NCI-H1694 treated with DMSO at 0.1 percent for 48 hours (cell line): ENCODE measurements at places on chromosomes 2 and 18.

- no peak for DNase-seq
Measured at GRCh38 chr2:36468463-36469105, 113.0 kb downstream of the CRIM1 start.

DNA sequence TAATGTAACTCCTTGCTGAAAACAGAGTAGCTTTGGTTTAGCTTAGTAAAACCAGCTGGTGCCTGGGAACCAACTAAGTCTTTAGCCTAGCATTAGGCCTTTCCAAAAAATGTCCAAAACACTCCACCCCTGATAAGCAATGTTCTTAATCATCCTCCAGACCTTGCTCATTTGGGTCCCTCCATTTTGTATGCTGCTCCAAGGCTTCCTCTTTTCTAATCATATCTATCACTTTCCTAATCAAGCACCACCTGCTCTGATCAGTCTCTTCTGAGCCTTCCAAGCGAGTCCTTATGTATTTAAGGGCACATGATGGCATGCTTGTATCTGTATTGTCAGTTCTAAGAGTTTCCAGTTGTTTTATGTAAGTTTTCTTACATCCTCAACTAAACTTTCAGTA is 23.6 kb downstream of the THADA start:
- DNase-seq = no peak

DNA sequence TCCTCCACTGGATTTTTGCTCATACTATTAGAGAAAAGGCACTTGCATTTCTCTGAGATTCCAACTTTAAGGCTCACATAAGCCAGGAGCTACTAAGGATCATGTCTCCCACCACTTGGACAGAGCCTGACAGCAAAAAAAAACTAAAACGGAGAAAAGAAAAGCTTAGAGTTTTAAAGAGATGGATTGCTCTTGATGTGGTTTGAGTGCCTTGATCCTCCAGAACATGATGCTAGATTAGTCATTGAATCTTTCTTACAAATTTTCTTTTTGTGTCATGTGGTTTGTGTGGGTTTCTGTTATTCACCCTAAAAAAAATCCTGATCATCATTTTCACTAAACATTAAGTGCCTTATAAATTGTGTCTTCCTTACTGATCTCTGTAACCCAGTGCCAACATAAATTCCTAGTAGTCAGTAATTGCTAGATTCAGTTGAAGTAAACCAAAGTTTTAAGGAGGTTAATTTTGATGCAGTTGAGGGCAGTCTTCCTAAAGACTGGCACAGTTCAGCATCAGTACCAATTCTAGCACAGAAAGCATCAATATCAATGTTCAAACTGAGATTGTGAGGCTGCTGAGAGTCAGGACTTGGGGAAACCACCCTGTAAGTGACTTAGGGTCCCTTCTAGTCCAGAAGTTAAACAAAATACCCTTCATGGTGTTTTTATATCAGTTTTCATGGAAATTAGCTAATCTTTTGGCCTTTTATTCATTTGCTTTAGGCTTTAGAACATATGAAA is 206.3 kb downstream of the RAD51AP2 start:
- DNase-seq = no peak

DNA sequence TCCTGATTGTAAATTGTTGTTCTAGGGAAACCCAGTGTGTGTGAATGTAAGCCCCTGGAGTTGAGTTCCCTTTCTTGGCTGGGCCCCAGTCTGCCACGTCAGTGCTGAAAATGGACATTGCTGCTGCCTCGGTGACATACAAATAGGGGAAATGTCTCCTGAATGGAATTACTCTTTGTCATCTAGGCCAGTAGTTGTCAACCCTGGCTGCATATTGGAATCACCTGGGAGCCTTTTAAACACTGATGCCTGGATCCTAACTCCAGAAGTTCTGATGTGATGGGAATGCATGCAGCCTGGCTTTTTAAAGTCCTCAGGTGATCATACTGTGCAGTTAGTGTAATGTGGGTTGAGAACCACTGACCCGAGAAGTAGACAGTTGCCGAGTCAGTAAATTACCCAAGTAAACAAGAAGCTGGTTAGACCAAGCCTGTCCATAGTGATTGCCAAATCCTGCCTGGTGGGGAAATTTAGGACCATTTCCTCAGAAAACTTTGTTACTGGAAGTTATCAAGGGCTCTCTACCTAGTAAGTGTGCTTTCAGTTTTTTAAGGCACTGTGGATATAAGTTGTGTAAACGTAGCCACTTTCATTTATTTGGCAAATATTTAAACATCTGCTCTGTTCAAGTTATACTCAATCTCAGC is 27.6 kb upstream of the IL1R1 start:
- no peak for DNase-seq

DNA sequence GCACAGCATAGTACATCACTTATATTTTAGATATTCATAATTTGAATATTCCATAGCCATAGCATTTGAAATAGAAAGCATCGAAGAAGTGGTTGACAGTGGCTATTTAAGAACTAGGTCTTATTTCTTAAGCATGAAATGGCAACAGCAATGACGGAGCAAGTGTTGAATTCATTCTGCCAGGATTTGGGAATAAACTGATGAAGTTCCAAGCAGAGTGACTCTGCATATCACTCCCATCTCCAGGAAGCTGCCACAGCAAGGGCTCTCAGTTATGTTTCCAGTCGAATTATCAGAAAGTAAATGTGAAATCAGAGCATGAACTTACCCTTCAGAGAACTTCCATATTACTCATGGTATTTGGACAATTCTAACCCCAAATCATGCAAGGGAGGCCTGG is 208.1 kb downstream of the IKZF2 start:
- no peak for DNase-seq

GRCh38 chr2:235897992-235898391 is 270.2 kb downstream of the GBX2 start:
- DNase-seq = no peak

DNA sequence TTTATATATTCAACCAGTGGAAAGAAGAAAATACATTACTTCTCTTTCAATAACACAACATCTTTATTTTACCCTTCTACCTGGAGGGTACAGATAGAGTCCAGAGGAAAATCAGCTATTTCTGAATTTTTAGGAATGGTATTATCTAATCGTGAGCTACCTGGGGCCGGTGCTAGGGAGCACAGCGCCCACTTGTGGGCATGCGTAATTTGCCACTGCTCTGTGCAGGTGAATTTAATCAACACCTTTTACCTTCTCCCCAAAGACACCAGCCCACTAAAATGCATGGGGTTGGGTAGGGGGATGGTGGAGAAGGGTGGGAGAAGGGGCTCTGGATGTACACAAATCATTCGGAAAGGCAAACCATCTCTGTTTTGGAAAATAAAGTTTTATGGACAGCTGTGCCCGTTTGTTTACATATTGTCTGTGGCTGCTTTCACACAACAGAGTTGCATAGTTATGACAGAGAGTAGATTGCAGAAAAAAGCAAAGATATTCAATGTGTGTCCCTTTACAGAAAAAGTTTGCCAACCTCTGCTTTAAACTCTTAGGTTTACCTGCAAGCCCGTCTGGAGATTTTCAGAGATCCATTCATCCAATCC is 51.5 kb upstream of the DCC start:
- DNase-seq = peak; percentile 5

- DNase-seq = no peak
Measured at GRCh38 chr18:8416212-8417019, 192.8 kb upstream of the RAB12 start.

- DNase-seq = no peak
Measured at GRCh38 chr18:3067722-3068121, 54.8 kb upstream of the LPIN2 start.

DNA sequence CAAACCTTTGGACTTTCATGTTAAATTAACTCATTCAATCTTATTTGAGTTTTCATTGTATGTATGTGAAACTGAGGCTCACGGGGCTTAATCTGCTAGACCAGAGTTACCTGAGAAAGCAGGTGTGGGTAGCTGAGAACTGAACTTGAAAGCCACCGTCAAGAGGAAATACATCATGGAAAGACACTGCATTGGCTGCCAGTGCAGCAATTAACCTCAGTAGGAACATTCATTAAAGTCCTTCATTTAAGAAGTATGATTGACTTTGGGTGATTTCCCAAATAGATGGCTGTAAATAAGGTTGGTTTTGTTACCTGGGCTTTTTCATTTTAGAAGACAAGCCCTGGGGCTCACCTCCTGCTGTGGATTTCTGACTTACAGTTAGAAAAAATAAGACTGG is 36.5 kb upstream of the MGAT5 start:
- no peak for DNase-seq

- DNase-seq = peak; percentile 53
Measured at GRCh38 chr2:98532756-98533155, 75.6 kb downstream of the COA5 start.

DNA sequence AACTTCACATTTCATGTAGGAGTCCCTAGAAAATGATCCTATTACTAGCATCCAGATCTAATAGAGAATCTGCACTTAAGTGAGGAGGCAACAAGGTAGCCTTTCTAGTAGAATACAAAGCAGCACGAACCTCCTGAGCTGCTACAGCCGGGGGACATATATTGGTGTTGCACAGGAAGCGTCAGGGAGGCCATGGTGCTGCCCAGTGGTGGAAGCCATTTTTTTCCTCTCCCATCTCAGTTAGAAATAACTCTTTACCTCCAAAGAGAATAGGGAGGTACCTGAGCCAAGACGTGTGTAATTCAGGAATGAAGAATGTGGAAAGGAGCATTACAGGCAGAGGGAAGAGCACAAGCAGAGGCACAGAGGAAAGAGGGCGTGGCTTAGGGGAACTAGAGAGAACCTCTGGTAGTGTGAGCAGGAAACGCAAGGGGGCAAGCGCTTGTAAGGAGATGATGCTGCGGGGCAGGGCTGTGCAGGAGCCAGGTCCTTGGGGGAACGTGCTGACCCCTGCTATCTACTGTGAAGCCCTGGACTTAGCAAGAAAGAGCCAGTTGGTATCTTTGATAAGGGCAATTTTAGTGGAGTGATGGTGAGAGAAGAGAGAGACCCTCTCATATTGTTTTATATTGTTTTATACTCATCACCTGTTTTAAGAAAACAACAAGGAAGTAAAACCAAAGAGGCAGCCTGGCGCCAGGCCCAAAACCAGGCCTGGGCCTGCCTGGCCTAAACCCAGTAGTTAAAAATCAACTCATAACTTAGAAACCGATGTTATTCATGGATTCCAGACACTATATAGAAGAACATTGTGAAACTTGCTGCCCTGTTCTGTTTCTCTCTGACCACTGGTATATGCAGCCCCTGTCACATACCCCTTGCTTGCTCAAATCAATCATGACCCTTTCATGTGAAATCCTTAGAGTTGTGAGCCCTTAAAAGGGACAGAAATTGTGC is 50.0 kb upstream of the TTC39C start:
- DNase-seq = no peak

DNA sequence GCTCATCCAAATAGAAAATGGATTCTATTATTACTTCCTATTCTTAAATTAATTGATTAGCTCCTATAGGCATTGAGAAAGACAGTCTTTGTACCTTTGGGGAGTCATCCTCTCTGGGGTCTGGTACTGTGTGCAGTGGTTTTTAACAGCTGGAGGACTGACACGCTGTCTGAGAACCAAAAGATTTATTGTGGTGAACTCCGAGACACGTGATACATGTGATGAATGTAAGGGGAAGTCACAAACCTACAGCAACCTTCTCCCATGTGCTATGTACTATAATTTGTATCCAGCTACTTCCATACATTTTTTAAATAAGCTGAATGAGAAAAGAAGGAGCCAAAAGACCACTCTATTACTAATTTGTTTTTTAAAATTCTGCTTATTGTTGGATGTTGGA is 133.7 kb downstream of the GALNT3 start:
- no peak for DNase-seq

DNA sequence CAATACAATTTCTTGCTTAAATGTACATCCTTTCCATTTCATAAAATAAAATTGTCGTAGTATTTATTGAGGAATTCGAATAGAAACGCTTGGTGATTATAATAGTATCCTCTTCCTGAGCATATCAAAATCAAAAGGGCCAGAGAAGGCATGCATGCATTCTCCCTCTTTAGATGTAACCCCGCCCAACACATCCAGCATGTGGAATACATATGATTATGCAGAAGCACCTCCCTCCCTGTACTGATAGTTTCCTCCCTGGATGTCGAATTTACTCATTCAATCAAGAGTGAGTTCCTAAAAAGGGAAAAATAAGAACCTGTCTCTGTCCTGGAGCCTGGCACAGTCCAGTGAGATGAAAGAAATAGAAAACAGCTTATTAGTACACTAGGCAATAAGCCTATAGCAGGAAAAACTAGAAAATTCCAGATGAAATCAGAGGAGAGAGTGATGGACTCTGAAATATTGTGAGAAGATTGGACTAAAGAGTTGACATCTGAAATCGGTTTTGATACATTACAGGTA is 262.9 kb downstream of the RDH14 start:
- no peak for DNase-seq

GRCh38 chr2:170122883-170123547 is 54.9 kb upstream of the MYO3B start:
- DNase-seq = no peak
